ENCODE measurements at places on chromosomes 6 and 20.

GRCh38 chr20:52104546-52105441 lies 86.8 kb downstream of the ZFP64 start:
- peaks cover 26% of the 10 kb centered on the region for H3K4me1 ChIP-seq
- H3K36me3 ChIP-seq = no peaks in the 10 kb centered on the region
- peak; percentile 56 for DNase-seq
- no peaks in the 10 kb centered on the region for H3K27me3 ChIP-seq

DNA sequence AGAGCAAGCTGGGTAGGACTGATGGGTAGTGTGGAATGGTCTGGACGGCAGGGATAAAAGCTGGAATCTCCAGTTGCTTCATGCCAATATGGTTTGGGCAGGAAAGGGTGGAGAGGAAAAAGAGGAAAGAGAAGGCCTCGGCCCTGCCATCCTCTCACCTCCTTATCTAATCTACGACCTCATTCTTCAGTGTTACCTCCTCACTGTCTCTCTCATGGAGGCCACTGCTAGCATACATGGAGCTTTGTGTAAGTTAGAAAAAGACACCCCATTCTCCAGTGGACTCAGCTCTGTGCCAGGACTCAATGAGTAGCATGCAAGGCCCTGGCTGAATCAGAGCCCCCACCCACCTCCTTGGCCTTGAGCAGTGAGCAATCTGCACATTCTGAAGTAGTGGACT lies 6.1 kb upstream of the ARID1B start:
- H3K4me3 ChIP-seq = no peak overlapping the region
- H3K27me3 ChIP-seq = no peaks in the 10 kb centered on the region
- no peaks in the 10 kb centered on the region for H3K36me3 ChIP-seq
- no peak for DNase-seq

DNA sequence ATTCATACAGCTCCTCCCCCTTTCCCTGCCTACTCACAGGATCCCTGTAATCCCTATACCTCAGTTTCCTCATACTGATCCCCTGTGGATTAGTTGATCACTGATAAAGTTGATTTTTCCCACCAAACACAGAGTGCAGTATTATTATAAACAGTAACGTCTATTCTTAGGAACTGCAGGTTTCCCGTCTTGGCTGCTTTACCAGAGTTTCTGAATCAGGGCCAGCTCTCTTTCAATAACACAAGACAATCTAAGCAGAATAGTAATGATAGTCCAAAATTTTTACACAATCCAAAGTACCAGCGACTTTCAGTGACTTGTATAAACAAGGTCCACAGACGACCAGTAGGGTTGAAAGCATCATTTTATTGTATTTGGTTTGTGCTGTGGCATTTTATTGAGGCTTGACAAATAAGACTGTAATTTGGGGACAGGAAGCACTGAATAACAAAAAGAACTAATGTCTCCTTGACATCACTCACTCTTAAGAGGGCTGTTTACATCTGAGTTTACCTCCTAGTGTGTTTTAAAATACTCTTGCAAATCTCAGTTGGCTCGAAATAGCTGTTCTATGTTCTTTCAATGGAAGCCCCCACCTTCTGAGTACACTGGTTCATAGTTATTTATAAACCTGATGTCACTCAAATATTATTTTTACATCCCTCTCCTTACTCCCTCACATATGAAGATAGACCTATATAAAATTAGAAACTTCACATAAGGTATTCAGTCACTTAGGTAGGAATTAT lies 6.1 kb upstream of the JARID2 start:
- no peaks in the 10 kb centered on the region for H3K27me3 ChIP-seq
- H3K4me1 ChIP-seq = peaks cover 14% of the 10 kb centered on the region
- peak; percentile 77 for DNase-seq
- H3K27ac ChIP-seq = no peak overlapping the region
- no peak overlapping the region for H3K4me3 ChIP-seq

DNA sequence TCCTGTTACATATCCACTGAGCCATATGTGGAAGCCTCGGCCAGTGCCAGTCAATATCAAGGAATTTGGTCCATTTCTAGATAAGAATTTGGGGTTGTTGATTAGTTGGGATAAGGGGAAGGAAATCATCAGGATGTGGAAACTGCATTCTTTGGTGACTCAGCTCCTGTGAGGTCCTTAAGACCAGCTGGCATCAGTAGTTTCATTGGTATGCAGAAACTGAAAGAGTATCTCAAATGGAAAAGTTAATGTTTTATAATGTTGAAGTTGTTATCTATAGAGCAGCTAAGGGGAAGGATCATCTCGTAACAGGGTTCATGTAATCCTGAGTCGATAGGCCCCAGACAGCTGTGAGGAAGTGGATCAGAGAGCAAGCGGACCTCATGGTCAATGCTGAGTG lies 87.9 kb upstream of the PRND start:
- peak overlapping the region; percentile 80 for H3K27ac ChIP-seq
- no peak overlapping the region for H3K4me3 ChIP-seq
- peaks cover 16% of the 10 kb centered on the region for H3K4me1 ChIP-seq
- DNase-seq = peak; percentile 88

GRCh38 chr6:26457264-26457805 lies 420 bp upstream of the BTN2A1 start:
- peak overlapping the region; percentile 92 for H3K27ac ChIP-seq
- H3K27me3 ChIP-seq = no peaks in the 10 kb centered on the region
- peaks cover 14% of the 10 kb centered on the region for H3K36me3 ChIP-seq
- H3K4me3 ChIP-seq = peak overlapping the region; percentile 99

- DNase-seq = peak; percentile 39
- H3K27ac ChIP-seq = no peak overlapping the region
- H3K4me1 ChIP-seq = no peaks in the 10 kb centered on the region
- no peak overlapping the region for H3K4me3 ChIP-seq
These were observed 13.8 kb upstream of the GTF3C6 start for GRCh38 chr6:110944681-110945151.

DNA sequence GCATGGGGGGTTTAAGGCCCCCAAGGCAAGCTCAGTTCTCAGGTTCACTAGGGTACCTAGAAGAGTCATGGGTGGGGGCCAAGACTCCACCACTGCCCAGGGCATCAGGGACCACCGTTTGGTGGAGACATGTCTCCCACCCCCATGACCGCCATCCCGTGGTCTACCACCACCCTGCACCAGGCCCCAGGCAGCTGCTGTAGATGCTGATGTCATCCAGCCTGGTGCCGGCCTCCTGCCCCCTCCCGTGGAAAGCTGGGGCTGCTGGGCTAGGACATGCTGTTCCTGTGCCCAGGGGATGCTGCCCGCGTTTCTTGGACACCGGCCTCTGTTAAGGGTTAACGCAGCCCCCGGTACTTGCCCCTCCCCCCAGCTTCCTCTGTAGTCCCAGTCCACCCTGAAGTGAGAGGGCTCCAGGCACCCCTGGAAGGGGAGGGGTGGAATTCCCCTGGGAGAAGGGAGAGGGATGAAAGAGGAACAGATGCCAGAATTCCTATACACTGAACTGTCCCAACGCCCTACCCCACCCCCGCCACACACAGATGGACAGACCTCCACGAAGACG lies 587 bp downstream of the IP6K3 start:
- H3K4me3 ChIP-seq = no peak overlapping the region
- DNase-seq = no peak
- H3K27me3 ChIP-seq = peaks cover 9% of the 10 kb centered on the region
- no peaks in the 10 kb centered on the region for H3K4me1 ChIP-seq

DNA sequence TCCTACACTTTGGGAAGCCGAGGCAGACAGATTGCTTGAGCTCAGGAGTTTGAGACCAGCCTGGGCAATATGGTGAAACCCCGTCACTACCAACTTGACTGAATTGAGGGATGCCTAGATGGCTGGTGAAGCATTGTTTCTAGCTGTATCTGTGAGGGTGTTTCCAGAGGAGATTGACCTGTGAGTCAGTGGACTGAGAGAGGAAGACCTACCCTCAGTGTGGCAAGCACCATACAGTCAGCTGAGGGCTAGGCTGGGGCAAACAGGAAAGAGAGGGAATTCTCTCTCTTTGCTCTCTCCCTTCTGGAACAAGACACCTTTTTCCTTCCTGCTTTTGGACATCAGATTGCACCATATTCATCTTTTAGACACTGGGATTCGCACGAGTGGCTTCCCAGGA lies 3.7 kb upstream of the ZUP1 start:
- H3K4me1 ChIP-seq = peaks cover 4% of the 10 kb centered on the region
- H3K36me3 ChIP-seq = no peaks in the 10 kb centered on the region
- DNase-seq = peak; percentile 39
- H3K4me3 ChIP-seq = no peak overlapping the region
- H3K27me3 ChIP-seq = peaks cover 3% of the 10 kb centered on the region
- H3K27ac ChIP-seq = no peak overlapping the region
